Germinal center (tissue), 1 donor: ENCODE measurements at places on chromosomes 7 and 10.

- DNase-seq: no peak
Measured at GRCh38 chr10:110378006-110378405, 73.3 kb upstream of the SMNDC1 start.

DNA sequence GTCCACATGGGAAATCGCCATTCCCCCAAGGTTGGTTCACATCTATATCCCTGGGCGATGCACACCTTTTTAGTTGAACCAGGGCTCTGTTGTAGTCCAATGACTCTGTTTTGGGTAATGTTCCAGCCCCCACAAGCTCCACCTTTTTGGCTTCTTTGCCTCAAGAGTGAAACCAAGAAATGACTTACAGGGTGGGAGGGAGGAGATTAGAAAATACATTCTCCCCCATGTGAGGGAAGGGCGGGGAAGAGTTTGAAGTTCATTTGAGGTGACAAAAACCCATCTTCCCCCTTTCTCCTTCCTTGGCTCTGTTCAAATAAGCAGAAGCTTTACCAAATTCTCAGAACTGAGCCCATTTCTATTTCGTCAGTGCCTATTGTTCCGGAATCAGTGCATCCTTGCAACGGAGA is 82.8 kb downstream of the GATA3 start:
- no peak for DNase-seq

GRCh38 chr10:112605063-112605462 is 158.0 kb downstream of the VTI1A start:
- no peak for DNase-seq

DNA sequence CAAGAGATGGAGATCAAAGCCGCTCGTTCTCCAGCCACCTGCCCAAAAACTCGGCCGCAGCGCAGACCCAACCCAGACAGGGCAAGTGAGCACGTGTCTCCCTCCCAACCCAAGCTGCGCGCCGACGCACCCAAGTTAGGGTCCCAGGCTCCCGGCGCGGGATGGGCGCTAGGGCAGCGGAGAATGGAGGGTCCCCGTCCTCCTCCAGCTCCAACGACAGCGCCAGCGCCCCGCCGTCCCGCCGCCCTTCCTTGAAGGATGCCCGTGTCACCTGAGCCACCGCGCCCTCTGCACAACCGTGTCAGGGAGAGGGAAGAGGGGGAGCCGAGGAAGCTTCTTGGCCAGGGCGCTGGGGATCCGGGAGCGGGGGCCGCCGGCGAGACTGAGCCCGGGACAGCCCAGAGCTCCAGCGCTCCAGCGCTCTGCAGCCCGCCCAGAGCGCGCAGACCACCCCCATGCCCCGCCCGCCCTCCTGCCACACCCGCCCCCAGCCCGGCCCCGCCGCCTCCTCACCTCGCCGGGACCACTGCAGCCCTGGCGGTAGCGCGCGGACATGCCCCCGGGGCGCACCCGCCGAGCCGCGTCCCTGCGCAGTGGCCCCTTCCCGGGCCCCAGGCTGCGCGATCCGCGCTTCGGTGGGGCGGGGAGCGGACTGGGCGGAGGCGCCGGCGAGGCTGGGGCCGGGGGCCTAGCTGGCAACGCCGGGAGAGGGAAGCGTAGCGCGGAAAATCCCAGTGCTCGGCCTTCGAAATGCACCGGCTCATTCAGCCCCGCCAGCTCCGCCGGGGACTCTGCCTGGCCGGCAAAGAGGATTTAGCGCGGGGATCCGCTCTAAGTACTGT is at the start of gene SLC16A12:
Gene SLC16A12, minus strand, starts transcription at position 424 of the 842 bp plus-strand sequence. CDS start 73,016 bp downstream, outside the sequence.
- peak; percentile 24 for DNase-seq

GRCh38 chr10:126012485-126012884 is 116.1 kb downstream of the FANK1 start:
- DNase-seq: no peak

DNA sequence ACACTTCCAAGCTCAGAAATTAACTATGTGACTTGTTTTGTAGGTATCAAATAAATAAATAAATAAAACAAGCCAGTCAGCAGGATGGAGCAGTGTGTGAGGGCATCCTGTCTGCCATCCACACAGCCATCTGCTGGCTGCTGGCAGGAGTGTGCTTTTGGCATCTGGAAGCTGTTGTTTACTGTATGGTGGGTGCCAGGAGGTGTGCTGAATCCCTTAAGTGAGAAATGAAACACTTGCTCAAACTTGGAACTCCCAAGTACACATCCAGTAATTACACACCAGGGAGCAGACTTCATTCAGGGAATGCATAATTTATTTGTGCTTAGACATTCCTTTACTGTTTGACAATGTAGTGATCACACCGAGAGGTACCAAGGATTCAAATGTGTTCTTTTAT is 16.9 kb upstream of the TAX1BP1 start:
- no peak for DNase-seq

DNA sequence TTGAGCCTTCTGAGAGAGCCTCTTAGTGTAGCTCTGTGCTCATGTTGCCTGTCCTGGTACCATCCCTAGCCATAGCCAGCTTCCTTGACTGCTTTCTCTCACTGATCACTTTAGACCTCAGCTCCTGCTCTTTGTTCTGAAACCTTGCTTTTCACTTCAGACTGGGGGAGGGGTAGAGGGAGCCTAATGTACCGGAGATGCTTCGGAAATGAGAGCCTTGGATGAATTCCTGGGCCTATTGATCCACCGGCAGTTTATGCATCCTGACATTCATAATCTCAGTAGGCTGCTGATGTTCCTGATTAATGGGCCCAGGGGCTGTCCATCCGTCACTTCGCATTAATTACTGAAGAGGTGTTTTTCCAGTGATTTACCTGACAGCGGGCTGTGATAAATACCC is 38.8 kb downstream of the R3HCC1L start:
- no peak for DNase-seq

DNA sequence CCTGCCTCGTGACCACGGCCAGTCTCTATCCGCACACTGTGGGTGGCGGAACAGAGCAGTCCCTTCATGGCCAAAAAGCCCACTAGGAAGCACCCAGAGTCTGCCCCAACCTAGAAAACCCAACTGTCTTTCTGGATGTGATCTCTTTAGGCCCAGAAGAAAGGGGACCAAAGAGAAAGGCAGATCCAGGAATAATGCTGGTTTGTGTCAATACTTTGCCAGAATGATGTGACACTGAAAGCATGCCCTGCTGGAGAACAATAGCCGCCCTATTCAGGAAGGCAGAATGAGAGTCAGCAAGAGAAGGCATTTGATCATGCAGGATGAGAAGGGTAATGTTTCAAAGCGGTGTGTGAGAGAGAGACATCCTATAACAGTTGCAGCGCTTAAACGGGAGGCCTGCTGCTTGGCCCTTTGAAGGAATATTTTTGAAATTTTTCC is 274.7 kb downstream of the USP6NL start:
- no peak for DNase-seq

DNA sequence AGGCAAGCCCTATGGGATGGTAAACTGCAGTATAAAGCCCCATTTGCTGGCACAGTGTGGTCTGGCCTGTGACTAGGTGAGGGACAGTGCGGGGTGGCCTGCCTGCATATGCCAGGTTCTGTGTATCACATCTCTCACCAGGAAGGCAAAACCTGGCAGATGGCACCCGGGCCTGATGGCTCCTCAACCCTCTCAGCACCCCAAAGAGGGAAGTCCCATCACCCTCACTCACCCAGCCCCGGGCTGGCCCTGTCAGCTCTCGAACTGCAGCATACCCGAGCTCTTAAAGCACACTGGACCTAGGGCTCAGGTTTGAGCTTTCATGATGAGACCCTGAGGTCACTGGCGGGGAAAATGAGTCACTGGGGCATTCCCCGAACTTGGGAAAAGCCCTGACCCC is 130.5 kb downstream of the LHPP start:
- DNase-seq: no peak

DNA sequence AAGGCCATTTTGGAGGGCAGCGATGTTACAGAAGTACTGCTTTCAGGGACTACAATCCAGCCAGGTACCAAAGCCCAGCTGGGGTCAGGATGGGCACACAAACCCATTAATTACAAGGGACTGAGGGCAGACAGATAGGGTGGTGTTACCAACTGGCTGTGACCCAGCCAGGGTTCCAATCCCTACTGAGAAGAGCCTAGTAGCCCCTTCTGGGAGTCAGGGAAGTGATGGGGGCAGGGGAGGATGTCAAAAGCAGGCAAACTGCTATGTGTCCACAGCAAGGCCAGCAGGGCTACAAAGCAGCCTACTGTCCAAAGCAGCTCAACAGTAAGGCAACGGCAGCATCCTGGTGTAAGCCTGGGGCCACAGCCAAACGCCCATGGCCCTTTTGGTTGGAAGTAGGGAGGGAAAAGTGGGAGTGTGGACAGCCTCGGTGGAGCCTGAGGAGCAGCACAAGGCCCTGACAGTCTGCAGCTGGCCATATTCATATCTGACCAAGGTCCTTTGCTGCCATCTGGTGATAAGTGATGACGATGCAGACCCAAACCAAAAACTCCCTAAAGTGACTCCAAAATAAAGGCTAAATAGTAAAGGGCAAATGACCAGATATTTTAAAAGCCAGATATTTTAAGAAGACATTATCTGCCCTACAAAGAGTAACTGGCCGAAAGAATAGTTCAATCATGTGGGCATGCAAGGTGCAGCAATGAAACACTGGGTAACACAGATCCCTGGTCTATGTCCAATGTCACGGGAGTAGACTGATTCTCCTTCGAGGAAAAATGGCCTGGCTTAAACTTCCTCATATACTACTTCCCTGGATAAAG is 56.9 kb downstream of the XPNPEP1 start:
- DNase-seq: no peak

DNA sequence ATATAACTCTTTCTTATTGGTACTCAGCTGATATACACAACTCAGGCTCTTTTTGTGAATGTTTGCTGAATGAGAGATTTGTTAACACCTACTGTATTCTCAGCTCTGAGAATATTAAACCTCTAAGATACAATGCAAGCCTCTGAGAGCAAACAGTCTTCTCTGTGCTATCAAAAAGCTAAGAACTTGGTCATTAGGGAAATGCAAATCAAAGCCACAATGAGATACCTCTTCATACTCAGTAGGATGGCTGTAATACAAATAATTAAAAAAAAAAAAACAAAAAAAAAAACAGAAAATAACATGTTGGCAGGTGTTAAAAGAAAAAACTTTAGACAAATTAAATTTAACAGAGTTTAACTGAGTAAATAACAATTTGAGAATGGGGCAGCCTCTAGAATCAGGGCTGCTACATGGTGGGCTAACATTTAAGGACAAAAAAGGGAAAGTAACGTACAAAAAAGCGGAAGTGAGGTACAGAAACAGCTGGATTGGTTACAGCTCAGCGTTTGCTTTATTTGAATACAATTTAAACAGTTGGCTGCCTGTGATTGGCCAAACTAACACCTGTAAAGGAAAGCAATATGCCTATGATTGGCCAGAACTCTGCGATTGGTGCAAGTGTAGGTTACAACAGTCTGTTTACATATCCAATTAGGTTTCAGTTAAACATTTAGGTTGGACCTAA is 14.8 kb upstream of the MTURN start:
- DNase-seq: no peak

DNA sequence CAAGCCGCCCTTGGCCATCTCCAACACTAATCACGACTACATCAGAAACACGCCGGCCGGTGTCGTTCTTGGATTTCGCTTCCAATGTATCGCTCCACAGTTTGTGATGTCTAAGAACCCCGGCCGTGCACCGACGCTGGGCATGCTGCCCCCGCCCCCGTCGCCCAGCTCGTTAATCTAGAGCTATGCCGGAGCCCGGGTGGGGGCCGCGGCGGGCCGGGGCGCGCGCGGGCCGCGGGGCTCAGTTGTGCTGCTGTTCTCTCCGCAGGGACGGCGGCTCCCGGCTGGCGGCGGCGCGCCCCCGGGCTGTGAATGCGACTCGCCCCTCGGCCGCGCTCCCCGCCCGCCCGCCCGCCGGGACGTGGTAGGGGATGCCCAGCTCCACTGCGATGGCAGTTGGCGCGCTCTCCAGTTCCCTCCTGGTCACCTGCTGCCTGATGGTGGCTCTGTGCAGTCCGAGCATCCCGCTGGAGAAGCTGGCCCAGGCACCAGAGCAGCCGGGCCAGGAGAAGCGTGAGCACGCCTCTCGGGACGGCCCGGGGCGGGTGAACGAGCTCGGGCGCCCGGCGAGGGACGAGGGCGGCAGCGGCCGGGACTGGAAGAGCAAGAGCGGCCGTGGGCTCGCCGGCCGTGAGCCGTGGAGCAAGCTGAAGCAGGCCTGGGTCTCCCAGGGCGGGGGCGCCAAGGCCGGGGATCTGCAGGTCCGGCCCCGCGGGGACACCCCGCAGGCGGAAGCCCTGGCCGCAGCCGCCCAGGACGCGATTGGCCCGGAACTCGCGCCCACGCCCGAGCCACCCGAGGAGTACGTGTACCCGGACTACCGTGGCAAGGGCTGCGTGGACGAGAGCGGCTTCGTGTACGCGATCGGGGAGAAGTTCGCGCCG is 1.9 kb downstream of the VWC2 start:
- no peak for DNase-seq

GRCh38 chr10:133378251-133379096 is 588 bp upstream of the PAOX start:
- peak; percentile 61 for DNase-seq

DNA sequence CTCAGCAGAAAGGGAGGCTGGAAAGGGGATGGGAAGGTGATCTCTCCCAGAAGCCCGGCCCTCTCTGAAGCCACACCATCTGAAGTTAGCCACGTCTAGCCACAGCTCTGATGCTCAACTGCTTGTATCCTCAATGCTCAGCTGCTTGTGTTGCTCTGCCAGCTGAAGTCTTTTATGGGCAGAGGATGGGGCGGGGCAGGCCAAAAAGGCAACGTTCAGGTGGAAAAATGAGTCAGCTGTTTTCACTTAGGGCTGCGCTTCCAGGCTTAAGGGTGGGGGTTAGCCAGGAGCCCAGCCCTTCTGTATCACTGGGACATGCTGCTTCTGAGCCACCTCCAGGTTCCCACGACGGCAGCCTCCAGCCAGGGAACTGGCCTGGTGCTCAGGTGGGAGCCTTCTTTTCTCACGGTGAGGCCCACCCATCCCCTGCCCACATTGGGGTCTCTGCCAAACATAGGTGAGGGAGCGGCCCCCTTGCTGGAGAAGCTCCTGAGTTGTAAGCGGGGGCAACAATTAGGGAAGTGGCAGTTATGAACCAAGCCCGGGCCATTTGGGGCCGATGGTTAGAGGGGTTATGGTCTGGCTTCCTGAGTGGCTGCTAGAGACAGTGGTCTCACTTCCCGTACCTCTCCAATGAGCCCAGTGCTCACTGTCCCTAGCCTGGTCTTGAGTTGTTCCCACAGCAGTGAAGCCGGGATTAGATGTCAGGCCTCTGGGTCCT is 44.9 kb upstream of the CNPY1 start:
- DNase-seq: no peak

GRCh38 chr10:14478604-14479003 is 147.9 kb upstream of the FRMD4A start:
- DNase-seq: no peak

- DNase-seq: no peak
Measured at GRCh38 chr7:111103678-111104274, 12.8 kb downstream of the LRRN3 start.

DNA sequence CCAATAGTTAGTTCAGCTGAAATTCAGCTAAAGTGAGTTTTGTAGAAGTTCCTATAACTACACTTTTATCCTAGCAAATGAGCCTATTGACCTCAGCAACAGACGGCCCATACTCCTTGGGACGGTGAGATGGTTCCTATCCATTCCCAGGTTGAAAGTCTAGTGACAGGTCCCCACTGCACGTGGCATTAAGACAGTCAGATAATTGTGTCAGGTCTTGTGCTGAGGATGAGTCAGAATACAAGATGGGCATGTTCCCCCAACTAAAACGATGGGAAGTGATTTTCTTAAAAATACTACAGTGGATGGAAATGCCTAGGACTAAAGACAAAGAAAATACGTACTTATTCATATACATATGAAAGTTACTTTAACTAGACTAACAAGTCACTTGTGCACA is 2.1 kb downstream of the CAV1 start:
- no peak for DNase-seq
